Endothelial cell of coronary artery (primary cell): ENCODE measurements at places on chromosomes 2 and 18. TPM values are rescaled to one million over a fixed set of nuclear protein-coding genes. Genes with fewer than 3 reads are reported as not detected.

HOXD13 gene
- not detected in 2 replicates for total RNA-seq

PCGF1 gene
- 13.7 and 16.8 TPM in 2 replicates for total RNA-seq

UGT1A7 gene
- not detected in 2 replicates for total RNA-seq

RAX gene
- total RNA-seq, result not detected in 2 replicates
